Right renal pelvis (tissue), 4 donors: ENCODE measurements at places on chromosomes 3 and 15. TPM values are rescaled to one million over a fixed set of nuclear protein-coding genes. Genes with fewer than 3 reads are reported as not detected.

PPM1L gene
- polyA plus RNA-seq, result 7.1 TPM

IL5RA gene
- polyA plus RNA-seq, result 0.57 TPM

DNA sequence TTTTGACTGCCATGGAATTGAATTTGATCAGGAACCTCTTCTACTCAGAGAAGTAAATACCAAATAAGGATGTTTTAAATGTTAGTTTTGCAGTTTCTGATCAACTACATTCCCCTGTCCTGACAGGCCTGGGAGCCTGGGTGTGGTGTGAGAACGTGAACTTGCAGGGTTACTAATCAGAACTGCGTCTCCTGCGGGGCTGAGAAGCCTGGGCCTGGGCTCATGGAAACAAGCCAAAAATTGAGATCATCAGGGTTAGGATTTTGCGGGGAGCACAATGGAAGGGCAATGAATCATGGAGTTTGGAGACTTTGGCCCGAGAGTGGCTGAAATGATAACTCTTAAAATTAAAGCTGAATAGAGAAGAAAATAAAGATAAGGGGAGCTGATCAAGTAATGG, 47.8 kb upstream of the C3orf70 start:
- DNase-seq, result no peak

GRCh38 chr15:52349052-52349700, 53.6 kb upstream of the MYO5C start:
- no peak for DNase-seq

AMIGO3 gene
- polyA plus RNA-seq, result 1.6 TPM

ROPN1 gene
- polyA plus RNA-seq, result 0.36 TPM

DNA sequence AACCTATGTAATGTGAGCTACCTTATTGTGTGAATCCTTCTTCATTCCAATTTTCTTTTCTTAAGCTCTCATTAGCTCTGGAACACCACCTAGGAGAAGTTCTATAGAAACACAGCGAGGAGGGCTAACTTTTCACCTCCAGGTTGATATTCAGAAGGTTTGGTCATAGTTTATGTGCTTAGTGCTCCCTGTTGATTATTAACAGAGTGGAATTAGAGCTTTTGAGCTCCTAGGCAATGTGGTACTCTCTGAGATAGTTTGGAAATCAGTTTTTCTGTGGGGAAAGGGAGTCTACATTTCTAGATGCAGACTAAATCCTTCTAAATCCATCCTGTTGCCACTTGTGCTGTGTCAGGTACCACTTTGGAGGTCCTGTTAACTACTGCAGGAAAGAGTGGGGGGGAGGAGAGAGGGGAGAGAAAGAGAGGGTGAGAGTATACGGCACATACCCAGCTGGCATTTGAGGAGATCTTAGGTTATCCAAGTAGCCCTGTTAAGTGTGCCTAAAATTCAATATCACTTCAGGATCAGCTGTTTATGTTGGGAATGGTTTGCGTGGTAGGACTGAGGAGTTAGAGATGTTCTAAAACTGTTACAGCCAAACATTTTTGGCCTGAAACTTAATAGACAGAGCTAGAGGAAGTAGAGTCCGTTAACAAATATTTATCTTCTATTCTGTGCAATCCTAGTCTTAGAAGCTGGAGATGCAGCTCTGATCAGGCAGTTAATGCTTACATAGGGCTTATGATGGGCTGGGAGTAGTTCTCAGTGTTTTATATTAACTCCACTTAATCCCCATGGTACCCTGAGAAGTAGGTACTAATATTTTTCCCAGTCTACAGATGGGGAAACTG, 117.5 kb upstream of the PROK2 start:
- no peak for DNase-seq

DNA sequence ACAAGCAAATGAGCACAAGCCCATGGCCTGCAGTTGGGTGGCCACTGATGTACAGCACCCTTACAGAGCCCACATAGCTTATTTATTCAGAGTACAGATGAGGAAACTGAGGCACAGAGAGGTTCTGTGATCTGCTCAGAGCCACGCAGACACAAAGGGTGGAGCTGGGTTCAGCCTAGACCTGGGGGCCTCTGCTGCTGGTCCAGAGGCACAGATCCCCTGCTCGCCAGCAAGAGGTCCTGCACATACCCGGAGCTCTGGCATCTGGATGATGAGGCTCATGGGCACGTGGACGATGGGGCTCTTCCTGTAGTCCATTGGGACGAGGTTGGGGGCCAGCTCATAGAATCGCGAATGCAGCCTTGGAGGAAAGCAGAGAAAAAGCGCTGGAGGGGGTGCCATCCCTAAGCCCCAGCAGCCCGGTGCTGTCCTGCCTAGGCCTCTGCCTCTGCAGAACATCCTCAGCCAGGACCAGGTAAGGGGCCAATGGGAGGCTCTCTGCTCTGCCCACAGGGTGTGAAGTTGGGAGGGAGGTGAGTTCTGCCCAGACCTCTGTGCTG, 18.6 kb downstream of the SH2D7 start:
- DNase-seq, result no peak

SLC25A38 gene
- 37.5 TPM for polyA plus RNA-seq

RBM5 gene
- polyA plus RNA-seq, result 231 TPM

DNA sequence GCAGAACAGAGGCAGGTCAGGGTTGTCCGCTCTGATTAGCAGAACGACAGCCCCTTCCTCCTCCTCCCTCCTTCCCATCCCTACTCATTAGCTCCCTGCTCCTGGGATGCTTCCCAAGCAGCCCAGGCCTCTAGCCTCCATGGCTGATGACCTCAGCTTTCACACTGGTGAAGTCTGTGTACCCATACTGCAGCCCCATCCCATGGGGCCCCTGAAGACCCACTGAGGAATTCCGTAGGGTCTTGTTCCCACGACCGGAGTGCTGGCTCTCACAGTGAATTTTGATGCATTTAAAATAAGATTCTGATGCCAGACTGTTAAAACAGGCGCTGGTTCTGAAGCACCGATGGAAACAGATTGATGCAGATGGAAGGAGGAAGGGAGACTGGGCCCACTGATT, 36.1 kb downstream of the GOLGA6A start:
- DNase-seq, result no peak

TMCO5A gene
- not detected for polyA plus RNA-seq

ZMAT3 gene
- 9.7 TPM for polyA plus RNA-seq

PAQR9 gene
- polyA plus RNA-seq, result 0.82 TPM

GRCh38 chr3:131973731-131974130, 61.1 kb downstream of the CPNE4 start:
- no peak for DNase-seq

DNA sequence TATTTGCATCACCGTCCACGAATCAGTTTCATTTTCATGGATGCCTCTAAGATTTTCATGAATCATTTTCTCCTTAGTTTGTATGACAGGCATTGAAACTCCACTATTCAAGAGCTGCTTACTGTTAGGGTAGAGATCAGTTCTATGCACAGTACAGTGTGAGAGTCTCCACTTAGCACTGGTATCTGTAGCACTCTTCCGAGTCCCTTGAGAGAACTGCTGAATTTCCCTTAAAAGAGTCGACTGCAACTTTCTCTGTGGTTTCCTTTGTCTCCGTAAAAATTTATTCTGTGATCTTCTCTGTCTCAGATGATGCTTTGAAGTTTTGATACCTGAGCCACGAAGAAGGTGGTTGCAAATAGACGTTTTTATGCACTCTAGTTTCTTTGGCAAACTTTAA, 14.8 kb downstream of the GTPBP8 start:
- DNase-seq, result no peak

BBX gene
- 68.7 TPM for polyA plus RNA-seq
